ENCODE measurements at places on chromosomes 3 and 15. TPM values are rescaled to one million over a fixed set of nuclear protein-coding genes. Genes with fewer than 3 reads are reported as not detected.

GRCh38 chr3:49076116-49076515 is 17.8 kb downstream of the QRICH1 start:
- no peak for DNase-seq

GRCh38 chr3:120730576-120731542 is 11.5 kb downstream of the RABL3 start:
- no peak for DNase-seq

- no peak for DNase-seq
These were observed 228.3 kb downstream of the ABHD5 start for GRCh38 chr3:43919029-43919428.

GRCh38 chr3:1726741-1727140 is 371.9 kb upstream of the CNTN4 start:
- no peak for DNase-seq

GRCh38 chr3:172987273-172987672 is 153.8 kb downstream of the SPATA16 start:
- no peak for DNase-seq

DNA sequence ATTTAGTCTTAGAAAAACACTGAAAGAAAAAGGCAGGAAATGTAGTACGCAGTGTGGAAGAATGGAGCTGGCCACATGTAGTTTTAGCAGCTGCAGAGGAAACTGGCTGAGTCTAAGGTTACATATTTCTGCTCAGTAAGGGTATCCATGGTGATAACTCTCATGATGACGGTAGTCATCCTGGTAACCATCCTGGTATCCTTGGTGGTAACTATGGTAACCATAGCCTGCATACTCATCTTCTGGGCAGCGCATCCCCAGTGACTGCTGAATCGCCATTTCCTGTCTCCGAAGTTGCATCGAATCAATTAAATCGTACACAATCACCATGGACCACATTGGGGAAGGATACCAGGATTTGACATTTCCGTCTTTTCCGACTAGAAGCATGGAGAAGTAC is 35.7 kb downstream of the CCDC80 start:
- DNase-seq, result no peak

The XIRP1 gene
- total RNA-seq, result 1.9 TPM

All from SJSA1 (cell line).